Progenitor cell of endocrine pancreas (in vitro differentiated cells): ENCODE measurements at places on chromosomes 6 and 20. TPM values are rescaled to one million over a fixed set of nuclear protein-coding genes. Genes with fewer than 3 reads are reported as not detected.

GTSF1L gene
- total RNA-seq, result not detected in 2 replicates

SRMS gene
- not detected in 2 replicates for total RNA-seq

SLC13A3 gene
- 2.9 and 5.0 TPM in 2 replicates for total RNA-seq

FBXL4 gene
- 18.0 and 18.3 TPM in 2 replicates for total RNA-seq

DNA sequence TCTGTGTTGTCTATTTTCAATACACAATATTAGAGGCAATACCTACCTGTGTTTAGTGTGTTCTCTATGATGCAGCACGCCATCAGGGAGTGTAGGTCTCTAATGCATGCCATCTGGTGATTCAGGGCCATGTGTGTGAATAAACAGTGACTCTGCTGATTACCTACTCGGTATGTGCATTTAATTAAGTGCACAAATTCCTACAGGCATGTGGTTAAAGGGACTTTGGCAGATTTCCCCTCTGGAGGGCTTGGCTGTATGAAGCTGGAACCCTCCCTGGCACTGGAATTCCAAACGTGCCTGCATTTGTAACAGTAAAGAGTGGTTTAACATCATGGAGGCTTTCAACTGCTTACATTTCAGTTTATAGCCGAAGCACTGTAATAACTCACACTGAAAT lies 401.5 kb upstream of the SASH1 start:
- peaks cover 6% of the 10 kb centered on the region for H3K36me3 ChIP-seq
- no peaks in the 10 kb centered on the region for H3K4me1 ChIP-seq
- H3K4me3 ChIP-seq, result no peak overlapping the region
- no peak overlapping the region for H3K27ac ChIP-seq
- H3K27me3 ChIP-seq, result no peaks in the 10 kb centered on the region

- peaks cover 18% of the 10 kb centered on the region for H3K4me1 ChIP-seq
- no peak overlapping the region for H3K27ac ChIP-seq
- H3K36me3 ChIP-seq, result no peaks in the 10 kb centered on the region
- peaks cover 32% of the 10 kb centered on the region for H3K27me3 ChIP-seq
- H3K4me3 ChIP-seq, result no peak overlapping the region
Measured at GRCh38 chr6:107491138-107491609, 1.3 kb downstream of the SOBP start.

DNA sequence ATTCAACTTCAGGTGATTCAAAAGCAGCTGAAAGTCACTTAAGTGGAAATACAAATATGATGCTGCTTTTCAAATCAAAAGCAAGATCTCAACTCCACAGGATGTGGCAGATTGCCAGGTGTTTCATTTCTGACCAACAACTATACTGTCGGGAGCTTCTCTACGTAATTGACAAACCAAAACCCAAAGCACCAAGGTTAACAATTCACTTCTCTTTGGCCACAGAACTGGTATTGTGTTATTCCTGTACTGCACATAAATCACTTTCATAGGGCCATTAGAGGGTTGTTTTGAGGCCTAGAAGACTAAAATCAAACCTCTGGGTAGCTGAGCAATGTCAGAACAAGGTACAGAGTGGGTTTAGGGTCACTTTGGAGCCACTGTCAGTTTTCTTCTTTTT lies 169.7 kb downstream of the HAO1 start:
- no peak overlapping the region for H3K27ac ChIP-seq
- no peak for DNase-seq
- no peaks in the 10 kb centered on the region for H3K27me3 ChIP-seq

- H3K4me1 ChIP-seq, result no peaks in the 10 kb centered on the region
- no peak for DNase-seq
- H3K36me3 ChIP-seq, result no peaks in the 10 kb centered on the region
- no peaks in the 10 kb centered on the region for H3K27me3 ChIP-seq
Measured at GRCh38 chr6:163092876-163093275, 321.6 kb upstream of the QKI start.

- H3K36me3 ChIP-seq, result no peaks in the 10 kb centered on the region
- no peak overlapping the region for H3K27ac ChIP-seq
- H3K4me3 ChIP-seq, result no peak overlapping the region
- no peak for DNase-seq
- peaks cover 14% of the 10 kb centered on the region for H3K4me1 ChIP-seq
Measured at GRCh38 chr6:33843131-33844121, 39.6 kb upstream of the MLN start.

DNA sequence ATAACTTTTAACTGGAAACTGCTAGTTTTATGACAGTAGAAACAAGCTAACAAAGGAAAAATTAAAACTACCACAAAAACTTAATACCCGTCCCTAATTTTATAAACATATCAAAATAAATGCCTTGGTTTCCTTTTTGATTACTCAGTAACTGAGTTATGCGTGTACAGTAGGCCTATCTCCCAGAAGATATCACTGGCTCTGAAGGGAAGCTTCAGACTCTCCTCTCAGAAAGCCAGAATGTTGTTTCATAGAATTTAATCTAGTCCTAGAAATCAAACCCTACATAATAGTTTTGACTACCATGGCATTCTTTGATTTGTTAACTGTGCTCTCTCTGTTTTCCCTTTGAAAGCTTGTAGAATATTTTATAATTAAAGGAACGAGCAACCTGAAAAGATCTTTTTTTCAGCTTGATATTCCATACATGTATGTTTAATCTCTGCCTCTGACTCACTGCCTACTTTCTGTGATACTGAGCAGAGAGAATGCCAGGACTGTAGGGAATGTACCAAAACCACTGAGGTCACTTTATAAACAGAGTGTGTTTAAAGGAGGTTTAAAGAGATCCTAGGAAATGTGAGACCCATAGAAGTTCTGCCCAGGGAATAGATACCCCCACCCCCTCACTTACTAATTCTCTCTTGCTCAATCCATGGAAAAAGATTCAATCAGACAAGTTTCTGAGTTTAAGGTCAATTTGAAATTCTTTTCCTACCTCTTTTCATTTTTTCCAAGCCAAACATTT lies 311.5 kb downstream of the HDGFL1 start:
- no peak overlapping the region for H3K4me3 ChIP-seq
- no peaks in the 10 kb centered on the region for H3K27me3 ChIP-seq
- H3K36me3 ChIP-seq, result no peaks in the 10 kb centered on the region
- no peak for DNase-seq

GRCh38 chr6:118788702-118789101 lies 105.2 kb upstream of the ASF1A start:
- no peak for DNase-seq
- no peaks in the 10 kb centered on the region for H3K27me3 ChIP-seq
- no peak overlapping the region for H3K27ac ChIP-seq
- H3K4me3 ChIP-seq, result no peak overlapping the region
- H3K4me1 ChIP-seq, result peaks cover 1% of the 10 kb centered on the region

- H3K27me3 ChIP-seq, result no peaks in the 10 kb centered on the region
- H3K4me1 ChIP-seq, result peaks cover 10% of the 10 kb centered on the region
- DNase-seq, result peak; percentile 67
Measured at GRCh38 chr20:31560094-31560745, 44.9 kb upstream of the ID1 start.

- H3K27me3 ChIP-seq, result peaks cover 25% of the 10 kb centered on the region
- no peaks in the 10 kb centered on the region for H3K36me3 ChIP-seq
- H3K4me1 ChIP-seq, result no peaks in the 10 kb centered on the region
- H3K4me3 ChIP-seq, result no peak overlapping the region
Measured at GRCh38 chr6:111952274-111952673, 79.0 kb upstream of the FYN start.

GRCh38 chr6:320351-321157 lies 28.3 kb downstream of the DUSP22 start:
- H3K27ac ChIP-seq, result no peak overlapping the region
- H3K27me3 ChIP-seq, result no peaks in the 10 kb centered on the region
- H3K36me3 ChIP-seq, result no peaks in the 10 kb centered on the region
- no peak for DNase-seq
- no peak overlapping the region for H3K4me3 ChIP-seq

DNA sequence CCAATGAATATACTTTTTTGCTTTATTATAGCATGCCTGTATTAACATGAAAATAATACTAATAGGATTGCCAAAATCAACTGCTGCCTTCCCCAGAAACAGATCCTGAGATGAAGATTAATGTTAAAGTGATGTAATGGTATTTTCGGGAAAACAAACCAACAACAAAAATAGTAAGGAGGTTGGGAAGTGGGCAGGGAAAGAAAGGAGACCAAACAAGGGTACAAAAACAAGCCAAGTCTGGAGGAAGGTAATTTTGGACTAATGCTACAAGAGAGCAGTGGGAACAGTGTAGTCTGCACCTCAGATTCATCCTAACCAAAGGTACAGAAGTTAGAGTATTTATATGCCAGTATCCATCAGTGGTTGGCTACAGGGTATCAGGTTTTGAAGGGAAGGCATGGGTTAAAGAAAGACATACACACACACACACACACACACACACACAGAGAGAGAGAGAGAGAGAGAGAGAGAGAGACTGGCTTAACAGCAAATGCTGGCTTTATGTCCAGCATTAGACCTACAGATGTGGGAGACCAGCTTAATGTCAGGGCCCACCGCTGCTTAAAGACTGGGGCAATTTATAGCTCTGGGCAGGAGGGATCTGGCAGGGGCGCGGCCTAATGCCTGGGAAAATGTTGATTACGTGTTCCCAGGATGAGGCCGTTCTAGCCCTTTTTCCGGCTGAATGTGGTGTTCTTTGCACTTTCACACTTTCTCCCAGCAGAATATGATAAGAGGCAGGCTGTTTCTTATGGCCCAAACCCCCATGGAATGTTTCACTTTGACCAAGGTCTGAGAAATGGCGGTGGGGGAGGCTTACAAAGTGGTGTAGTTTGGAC lies 3.8 kb upstream of the SLC17A1 start:
- peaks cover 20% of the 10 kb centered on the region for H3K4me1 ChIP-seq
- no peak overlapping the region for H3K4me3 ChIP-seq
- H3K27me3 ChIP-seq, result no peaks in the 10 kb centered on the region
- H3K36me3 ChIP-seq, result no peaks in the 10 kb centered on the region
- DNase-seq, result no peak

DNA sequence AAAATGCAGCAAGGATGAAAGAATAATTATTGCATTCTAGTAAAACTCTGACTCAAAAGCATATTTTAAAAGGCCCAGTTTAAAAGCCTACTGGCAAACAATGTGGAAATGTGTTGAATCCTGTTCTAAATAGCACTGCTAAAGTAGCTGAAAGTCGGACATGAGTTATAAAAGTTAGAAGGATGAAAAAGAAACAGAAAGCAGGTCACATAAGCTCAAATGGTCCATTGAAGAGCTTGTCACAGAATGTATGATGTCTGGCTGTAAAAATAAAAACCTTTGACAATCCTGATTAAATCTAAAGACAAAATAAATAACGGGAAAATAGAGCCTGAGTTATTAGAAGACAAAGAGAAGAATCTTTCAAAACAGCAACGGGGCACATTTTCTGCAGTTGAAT lies 218.6 kb upstream of the UFL1 start:
- H3K27me3 ChIP-seq, result no peaks in the 10 kb centered on the region
- H3K27ac ChIP-seq, result no peak overlapping the region
- H3K4me1 ChIP-seq, result peaks cover 45% of the 10 kb centered on the region
- peaks cover 2% of the 10 kb centered on the region for H3K36me3 ChIP-seq

DNA sequence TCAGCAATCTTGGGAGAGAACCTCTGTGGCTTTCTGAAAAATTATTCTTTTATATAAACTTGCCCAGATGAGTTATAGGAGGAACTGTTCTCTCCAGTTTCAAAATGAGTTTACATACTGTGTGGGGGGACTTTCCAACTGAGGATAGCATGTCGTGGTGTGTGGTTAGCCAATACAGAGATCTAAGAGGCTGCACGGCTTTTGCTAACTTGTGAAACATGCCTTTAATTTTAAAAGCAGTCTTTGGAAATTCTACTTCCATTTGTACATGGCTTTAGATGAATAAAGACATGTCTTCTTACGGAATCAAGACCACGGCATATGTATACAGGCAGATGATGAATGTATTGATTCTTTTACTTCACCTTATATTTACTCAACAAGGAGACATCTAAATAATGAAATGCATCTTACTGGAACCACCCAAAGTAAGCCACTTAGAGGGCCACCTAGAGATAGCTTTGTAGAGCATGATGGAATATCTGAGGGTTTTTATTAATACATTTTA lies 39.8 kb downstream of the HIVEP1 start:
- H3K4me3 ChIP-seq, result no peak overlapping the region
- no peak for DNase-seq
- H3K36me3 ChIP-seq, result peaks cover 7% of the 10 kb centered on the region
- no peak overlapping the region for H3K27ac ChIP-seq
- H3K4me1 ChIP-seq, result no peaks in the 10 kb centered on the region
- H3K27me3 ChIP-seq, result no peaks in the 10 kb centered on the region

DNA sequence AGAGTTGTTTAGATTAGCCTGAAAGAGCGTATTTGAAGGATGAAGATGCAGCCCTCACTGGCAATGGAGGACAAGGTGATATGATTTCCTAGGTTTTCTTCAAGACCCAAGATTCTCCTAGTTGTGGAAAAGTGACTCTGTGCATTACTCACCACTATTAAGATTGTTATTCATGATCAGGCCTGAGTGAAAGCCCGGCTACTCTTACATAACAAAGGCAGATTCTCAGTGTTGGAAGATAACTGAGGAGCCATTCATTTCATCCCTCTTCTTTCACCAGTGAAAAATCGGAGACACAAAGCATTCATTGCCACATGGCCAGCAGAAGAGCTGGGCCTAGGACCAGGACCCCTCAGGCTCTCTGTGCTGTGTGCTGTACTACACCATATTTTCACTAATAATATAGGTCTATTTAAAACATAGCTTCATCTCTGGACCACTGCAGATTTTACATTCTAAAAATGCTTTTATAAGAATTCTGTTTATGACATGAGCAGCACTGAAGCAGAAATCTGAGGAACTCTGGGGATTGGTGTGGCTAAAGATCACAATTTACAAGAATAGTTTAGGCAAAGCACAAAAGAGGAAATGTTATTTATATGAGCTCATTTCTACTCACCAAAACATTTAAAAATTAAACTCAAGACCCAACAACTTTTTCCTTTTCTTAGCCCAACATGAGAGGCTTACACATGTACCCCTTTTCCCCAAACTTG lies 181.9 kb upstream of the CCN2 start:
- peaks cover 10% of the 10 kb centered on the region for H3K4me1 ChIP-seq
- no peaks in the 10 kb centered on the region for H3K27me3 ChIP-seq
- H3K4me3 ChIP-seq, result no peak overlapping the region
- H3K27ac ChIP-seq, result no peak overlapping the region
- DNase-seq, result no peak

DNA sequence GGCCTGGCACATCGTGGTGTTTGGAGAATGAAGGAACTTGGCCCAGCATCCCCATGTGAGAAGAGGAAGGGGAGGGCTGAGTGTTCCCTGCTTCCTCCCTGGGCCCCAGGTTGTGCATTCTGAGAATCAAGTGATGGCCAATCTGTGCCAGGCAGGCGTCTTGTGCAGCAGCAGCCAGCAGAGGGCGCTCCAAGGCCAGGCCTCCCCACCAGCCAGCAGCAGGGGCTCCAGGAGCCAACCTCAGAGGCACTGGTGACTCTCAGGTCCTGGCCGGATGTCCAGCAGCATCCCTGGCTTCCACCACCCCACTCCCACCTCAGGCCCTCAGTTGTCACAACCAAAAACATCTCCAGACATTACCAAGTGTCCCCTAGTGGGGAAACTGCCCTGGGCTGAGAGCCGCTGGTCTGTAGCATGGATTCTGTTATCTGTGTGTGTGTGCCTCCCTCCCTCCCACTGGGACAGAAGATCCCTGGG lies 192.0 kb downstream of the PREX1 start:
- peak; percentile 62 for DNase-seq
- H3K4me3 ChIP-seq, result no peak overlapping the region
- H3K4me1 ChIP-seq, result no peaks in the 10 kb centered on the region
- no peaks in the 10 kb centered on the region for H3K36me3 ChIP-seq
- no peak overlapping the region for H3K27ac ChIP-seq
- no peaks in the 10 kb centered on the region for H3K27me3 ChIP-seq

GRCh38 chr20:37880726-37881591 lies 22.0 kb upstream of the VSTM2L start:
- DNase-seq, result no peak
- peaks cover 6% of the 10 kb centered on the region for H3K4me1 ChIP-seq
- no peaks in the 10 kb centered on the region for H3K36me3 ChIP-seq
- H3K27me3 ChIP-seq, result no peaks in the 10 kb centered on the region
- no peak overlapping the region for H3K4me3 ChIP-seq

- peak overlapping the region; percentile 46 for H3K27ac ChIP-seq
- no peaks in the 10 kb centered on the region for H3K36me3 ChIP-seq
- no peaks in the 10 kb centered on the region for H3K27me3 ChIP-seq
- no peak for DNase-seq
Measured at GRCh38 chr6:156886409-156886808, 109.2 kb downstream of the ARID1B start.
